ENCODE measurements at places on chromosomes 5 and 9.

DNA sequence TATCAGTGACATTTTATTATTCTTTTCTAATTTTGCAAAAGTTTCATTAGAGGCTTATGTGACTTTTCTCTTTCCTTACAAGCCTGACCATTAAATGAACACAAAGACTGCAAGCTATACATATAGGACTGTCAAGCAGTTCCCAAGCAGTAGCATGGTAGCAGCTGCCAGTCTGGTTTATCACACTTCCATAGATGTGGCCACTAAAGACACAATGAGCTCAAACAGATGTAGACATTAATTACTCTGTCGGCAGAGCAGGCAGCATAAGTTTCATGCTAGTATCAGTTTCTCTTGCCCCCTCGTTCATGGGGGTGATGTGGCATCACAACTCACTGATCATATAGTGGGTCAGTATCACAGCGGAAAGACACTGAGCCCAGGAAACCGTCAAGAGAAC, 89.5 kb downstream of the CDH10 start:
- DNase-seq, result no peak

DNA sequence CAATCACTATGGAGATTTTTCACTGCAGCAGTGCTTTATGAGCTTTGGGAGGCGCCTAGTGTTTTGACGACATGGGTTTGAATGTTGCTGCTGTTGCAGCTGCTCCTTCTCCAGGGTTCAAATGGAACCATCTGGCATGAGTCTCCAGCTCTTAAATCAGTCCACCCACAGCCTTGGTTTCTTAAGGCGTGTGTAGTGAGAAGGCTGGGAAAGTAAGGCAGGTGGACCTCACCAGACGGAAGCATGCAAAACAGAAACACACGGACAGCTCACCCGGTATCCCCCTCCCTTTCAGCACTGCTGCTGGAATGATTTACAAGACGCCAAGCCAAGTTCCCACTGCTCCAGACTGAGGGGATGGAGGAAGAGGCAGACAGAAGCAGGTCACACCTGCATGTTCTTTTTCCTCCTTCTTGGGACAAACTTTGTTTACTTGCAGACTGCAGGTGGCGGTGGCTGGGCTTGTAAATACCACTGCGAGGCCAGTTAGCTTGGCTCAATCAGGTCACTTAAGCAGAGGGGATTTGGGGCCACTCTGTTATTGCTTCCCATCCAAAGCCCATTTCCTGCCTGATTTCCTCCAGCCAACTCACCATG, 47.4 kb downstream of the ADAM19 start:
- DNase-seq, result no peak

- DNase-seq, result no peak
These were observed 17.4 kb downstream of the LMNB1 start for GRCh38 chr5:126794157-126794828.

GRCh38 chr9:2341126-2341525, 280.5 kb upstream of the VLDLR start:
- DNase-seq, result no peak

GRCh38 chr9:93121316-93122241, 12.5 kb downstream of the NINJ1 start:
- DNase-seq, result no peak

DNA sequence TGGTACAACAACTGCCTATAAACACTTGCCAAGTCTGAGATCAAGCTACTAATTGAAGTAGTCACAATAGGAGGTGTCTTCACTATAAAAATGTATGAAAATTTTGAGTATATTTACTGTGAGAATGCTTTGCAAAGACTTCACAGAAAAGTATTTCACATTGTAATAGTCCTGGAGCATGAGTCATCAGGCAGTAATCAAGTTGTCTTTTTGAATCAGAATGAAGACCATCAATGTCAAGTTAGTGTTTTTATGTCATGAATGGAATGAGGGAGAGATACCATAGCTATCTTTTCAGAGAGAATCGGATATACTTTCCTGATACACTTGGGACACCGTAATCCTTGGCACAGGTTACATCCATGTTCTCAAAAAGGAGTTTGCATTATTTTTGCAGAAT, 466.9 kb upstream of the ARRDC3 start:
- no peak for DNase-seq

DNA sequence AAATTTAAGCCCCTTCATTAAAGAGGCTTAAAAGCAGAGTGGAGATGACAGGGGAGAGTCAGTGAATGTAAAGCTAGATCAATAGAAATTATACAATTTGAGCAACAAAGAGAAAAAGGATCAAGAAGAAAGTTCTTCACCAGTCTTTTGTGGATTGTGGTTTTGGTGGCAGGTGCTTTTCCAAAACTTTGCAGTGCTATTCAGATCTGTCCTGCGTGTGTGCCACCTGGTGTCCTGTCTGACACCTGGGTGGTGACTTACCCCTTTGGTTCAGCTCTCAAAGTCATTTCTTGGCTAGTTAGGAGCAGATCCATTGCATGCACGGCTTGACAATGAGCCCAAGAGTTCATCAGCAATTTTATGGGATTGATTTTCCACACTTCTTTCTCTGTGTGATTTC, 69.4 kb downstream of the SREK1 start:
- DNase-seq, result no peak

- peak; percentile 30 for DNase-seq
These were observed 443.5 kb downstream of the PDE4D start for GRCh38 chr5:59449905-59450644.

GRCh38 chr5:83245037-83245436, 167.7 kb downstream of the XRCC4 start:
- DNase-seq, result no peak

DNA sequence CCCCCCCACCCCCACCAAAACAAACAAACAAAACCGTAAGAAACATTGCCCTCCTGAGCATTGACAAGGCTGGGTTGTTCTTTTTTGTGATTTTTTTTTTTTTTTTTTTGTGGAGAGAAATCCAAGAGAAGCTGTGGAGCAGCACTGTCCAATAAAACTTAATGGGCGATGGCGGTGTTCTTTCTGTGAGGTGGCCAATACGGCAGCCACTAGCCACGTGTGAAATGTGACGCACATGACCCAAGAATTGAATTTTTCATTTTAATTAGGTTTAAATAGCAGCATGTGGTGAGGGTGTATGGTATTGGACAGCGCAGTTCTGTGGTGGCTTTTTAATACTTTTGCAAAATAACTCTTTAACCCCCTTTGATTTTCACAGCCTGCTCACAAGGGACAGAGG, 251.1 kb downstream of the PDZD2 start:
- no peak for DNase-seq

DNA sequence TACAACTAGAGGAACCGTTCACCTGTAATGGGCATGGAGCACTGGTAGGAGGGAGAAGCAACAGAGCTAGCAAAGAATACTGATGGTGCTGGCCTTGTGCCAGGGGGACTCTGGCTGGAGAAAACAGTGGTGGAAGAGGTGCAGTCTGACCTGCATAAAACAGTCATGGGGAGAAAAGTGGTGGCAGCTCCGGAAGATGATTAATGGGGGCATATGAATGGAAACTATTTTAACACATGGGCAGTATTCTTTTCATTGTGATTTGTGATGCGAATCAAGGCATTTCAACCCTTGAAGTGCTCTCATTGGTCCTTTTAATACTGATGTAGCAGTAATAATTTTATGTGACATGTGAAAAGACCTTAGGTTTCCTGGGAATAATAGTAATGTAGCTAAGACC, 219.6 kb downstream of the ADAMTS6 start:
- DNase-seq, result peak; percentile 53

DNA sequence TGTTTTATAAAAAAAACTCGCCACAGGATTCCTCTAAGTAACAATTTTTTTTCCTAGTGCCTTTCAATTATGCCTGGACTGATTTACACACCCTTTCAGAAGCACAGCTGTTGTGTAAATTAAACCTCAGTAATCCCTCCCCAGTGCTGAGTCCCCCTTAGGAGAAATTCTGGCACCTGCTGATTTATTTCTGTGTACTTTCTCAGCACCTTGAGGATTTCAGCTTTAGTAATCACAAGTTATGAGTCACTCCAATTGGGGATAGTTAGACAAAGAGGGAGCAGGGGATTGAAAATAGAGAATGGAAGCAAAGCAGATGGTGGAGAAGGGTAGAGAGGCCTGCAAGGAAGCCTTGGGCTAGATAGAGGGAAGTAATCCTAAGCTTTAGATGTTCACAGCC, 171.7 kb downstream of the TTLL11 start:
- no peak for DNase-seq

DNA sequence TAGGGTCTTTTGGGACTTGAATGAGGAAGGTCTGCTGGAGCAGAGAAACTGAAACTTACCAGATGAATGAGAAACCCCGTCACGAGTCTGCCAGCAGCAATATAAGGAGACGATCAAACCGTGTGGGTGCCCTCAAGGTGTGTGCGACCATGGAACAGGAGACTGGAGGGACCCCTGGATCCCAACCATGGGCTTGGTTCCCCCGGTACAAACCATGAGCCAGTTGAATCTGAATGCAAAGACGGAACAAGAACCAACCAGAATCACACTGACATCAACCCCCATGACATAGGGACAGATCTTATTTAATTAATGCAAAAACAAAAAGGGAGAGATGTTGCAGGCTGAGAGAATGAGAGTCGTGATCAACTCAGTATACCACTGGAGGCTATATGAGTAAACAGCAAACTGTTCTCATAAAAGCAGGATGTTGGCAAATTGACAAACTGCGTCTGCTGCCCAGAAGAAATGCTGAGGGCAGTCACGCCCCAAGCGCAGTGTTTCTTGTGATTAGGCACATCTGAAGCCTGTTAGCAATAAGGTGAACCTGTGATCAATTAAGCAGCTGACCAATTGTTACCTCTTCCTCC, 475.5 kb upstream of the ACO1 start:
- no peak for DNase-seq

GRCh38 chr9:102403514-102403913, 591.6 kb upstream of the CYLC2 start:
- DNase-seq, result no peak

- DNase-seq, result no peak
These were observed 418.6 kb upstream of the TYRP1 start for GRCh38 chr9:12274577-12274976.

DNA sequence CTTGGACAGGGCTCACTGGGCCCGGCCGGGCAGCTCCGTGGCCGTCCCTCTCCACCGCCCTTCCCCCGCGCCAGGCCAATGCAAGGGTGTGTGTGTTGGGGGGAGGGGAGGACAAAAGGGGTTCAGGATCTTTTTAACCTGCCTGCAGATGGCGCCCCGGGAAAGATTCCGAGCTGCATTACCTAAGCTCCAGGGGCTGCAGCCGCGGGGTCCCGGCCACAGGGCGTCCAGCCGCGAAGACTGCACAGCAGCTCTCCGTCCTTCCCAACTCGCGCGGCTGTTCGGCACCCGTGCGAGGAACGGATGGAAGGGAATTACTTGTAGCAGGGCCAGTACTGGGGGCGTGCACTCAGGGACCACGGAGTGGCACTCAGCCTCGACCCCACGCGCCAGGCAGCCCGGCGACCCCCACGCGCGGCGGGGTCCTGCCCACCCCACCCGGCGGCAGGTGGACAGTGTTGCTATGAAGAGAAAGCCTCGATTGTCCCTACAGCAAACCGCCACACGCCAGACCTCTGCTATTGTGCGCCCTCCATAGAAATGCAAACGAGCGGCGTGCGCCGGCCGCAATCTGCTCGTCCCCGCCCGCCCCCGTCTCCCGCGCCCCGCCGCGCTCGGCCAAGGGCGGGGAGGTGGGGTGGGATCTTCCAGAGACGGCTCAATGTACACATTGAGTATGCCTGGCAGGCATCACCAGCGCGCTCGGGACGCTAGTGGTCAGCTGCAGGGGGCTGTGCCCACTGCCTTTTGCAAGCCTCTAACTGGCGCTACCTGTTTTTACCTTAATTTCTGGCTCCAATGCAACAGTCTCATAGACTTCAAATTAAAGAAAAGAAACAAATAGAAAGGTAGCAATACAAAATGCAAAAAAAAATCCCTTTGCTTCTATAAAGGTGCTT, 796 bp upstream of the GADD45G start:
- DNase-seq, result peak; percentile 32

DNA sequence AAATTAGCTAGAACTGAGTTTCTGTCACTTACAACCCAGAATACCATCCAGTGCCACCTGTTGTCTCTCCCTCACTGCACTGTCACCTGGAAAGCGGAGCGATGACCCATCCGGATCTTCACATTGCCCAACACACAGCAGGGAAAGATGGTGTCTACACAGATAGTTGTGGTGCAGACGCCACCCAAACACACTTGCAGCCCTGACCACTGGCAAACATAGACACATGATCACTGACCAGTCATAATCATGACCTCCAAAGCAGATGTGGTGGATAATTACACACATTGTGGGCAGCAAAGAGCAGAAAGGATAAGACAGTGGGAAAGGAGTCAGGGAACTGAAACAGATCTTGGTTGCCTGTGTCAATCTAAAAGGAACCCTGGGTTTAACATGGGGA, 64.7 kb downstream of the GABBR2 start:
- peak; percentile 19 for DNase-seq

- peak; percentile 39 for DNase-seq
These were observed 45.6 kb downstream of the CFAP90 start for GRCh38 chr5:7805379-7805778.

GRCh38 chr5:158952951-158953350, 146.8 kb downstream of the EBF1 start:
- DNase-seq, result no peak

DNA sequence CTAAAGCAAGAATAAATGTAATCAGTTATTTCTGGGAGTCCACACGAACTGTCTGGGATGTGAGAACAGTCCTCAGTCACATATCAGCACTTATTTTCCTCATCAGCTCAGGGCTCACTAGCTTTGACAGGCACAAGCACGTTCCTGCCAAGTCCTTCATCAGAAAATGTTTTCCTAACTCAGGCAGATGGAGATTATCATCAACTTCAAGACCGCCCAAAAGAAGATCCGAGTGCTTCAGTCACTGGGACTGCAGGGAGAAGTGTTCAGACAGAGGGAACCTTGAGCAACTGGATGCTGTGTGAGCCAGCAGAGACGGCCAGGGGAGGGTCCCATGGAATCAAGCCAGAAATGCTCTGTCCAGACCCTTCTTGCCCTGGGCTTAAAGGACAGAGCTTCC, 189.4 kb downstream of the NXNL2 start:
- DNase-seq, result no peak

- DNase-seq, result peak; percentile 37
These were observed 150.5 kb downstream of the YTHDC2 start for GRCh38 chr5:113663879-113664541.

- no peak for DNase-seq
These were observed 250.8 kb downstream of the ENC1 start for GRCh38 chr5:74389531-74390305.

DNA sequence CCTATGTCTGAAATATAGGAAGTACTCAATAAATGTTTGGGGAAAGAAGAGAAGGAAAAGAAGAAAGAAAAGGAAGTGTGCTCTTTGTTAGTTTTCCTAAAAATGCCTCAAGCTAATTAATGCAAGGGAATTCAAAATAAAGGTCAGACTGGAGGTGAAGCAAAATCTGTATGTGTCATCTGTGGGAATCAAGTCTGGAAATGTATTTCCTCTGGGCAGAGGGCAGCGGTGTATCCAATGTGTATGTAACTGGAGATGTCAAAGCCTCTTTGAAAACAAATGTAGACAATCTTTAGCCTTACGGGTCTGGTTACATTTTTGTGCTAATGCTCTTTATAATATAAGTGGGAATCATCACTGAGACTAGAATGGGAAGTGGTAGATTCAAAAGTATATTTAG, 471.4 kb downstream of the MAN2A1 start:
- no peak for DNase-seq

Data from OCI-M1 (cell line).